ENCODE measurements at places on chromosomes 11 and 22.

- DNase-seq: no peak
Observed at GRCh38 chr11:110076371-110076965, 16.7 kb upstream of the ZC3H12C start.

GRCh38 chr22:45910928-45911467 lies 66.0 kb downstream of the WNT7B start:
- no peak for DNase-seq

GRCh38 chr11:121889186-121889585 lies 226.8 kb downstream of the BLID start:
- DNase-seq: no peak

DNA sequence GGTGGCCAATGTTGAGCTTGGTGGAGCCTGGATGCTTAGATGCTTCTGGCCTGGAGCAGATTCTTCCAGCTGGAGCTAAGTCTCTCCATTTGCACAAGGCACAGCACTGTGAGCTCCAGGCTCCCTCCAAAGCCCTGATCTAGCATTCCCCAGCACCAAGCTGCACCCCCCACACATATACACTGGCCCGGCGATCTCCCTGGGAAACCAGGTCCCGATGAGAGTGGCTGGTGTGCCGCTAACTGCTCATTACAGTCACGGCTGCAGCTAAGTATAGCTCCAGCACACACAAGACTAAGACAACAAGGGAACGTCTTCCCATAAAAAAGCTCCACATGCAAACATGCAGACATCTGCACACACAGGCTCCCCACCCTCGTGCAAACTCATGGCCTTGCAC lies 17.6 kb downstream of the KCNC1 start:
- DNase-seq: no peak

GRCh38 chr22:29157759-29158535 lies 47.7 kb upstream of the EMID1 start:
- no peak for DNase-seq

DNA sequence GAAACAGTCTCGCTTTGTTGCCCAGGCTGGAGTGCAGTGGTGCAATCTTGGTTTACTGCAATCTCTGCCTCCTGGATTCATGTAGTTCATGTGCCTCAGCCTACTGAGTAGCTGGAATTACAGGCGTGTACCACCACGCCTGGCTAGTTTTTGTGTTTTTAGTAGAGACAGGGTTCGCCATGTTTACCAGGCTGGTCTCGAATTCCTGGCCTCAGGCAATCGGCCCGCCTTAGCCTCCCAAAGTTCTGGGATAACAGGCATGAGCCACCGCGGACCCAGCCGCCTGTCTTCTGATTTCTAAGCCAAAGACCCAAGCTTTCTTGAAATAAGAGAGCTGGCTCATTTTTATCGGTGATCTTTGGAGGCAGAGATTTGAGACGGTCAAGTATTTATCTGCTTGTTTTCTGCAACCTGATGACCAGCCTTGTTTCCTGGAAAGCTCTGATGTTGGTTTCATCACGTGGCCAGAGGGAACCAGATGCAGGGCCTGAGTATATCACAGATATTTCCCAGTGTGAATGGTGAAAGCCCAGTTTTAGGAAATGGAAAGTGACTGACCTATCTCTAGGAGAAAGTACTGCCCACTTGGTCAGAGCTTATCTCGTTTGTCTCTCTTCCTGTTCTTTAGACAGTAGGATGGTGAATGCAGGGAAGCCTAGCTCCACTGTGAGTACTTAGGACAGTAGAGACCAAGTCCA lies 5.7 kb upstream of the SIDT2 start:
- no peak for DNase-seq

- no peak for DNase-seq
Observed at GRCh38 chr11:64846998-64847666, 2.7 kb upstream of the CDC42BPG start.

Data from cortex of kidney (tissue), 1 donor.